NCI-H446 (cell line): ENCODE measurements at places on chromosomes 12 and 14.

DNA sequence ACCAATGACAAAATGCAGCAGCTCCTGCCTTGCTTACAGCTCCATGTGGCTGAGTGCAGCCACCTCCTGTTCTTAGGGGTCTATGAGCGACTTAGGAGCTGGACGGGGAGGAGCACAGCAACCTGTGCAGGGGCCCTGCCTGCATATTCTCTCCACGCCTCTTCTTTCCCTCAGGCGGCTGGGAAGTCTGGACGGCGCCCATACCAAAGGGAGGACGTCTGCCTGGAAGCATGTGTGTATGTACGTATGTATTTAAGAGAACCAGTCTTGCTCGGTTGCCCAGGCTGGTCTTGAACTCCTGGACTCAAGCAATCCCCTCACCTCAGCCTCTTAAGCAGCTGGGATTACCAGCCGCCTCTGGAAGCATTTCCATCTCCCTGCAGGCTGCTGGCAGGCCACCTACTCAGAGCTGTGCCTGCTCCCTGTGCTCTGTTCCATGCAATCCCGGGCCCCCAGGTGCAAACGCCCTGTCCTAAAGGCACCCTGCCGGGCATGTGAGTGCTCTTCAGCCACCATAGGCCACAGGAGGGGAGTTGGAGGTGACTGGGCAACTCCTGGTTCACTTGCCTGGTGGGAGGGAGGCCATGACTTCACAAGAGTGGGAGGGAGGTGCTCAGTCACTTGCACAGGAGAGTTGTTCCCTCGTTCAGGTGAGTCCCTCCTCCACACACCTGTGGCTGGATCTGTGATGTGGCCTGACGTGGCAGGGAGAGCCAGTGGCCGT, 44.3 kb downstream of the KCNA5 start:
- no peak for DNase-seq

- DNase-seq = no peak
Observed at GRCh38 chr14:58637040-58637390, 747 bp upstream of the DACT1 start.

- DNase-seq = no peak
Observed at GRCh38 chr12:88067301-88067700, 38.1 kb upstream of the C12orf50 start.

GRCh38 chr12:108299980-108300696, 39.0 kb downstream of the CMKLR1 start:
- DNase-seq = no peak

DNA sequence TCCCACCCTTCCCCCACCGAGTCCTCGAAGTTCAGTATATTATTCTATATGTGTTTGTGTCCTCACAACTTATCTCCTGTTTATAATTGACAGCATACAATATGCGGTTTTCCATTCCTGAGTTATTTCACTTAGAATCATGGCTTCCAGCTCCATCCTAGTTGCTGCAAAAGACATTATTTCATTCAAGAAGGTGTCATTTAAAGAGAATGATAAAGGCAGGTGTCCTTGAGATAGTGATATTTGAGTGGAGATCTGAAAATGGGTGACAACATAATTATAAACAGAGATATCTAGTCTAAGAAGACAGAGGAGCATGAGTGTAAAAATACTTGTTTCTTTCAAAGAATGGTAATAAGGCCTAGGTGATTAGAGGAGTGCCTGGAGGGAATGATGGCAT, 876.8 kb downstream of the SLC6A15 start:
- no peak for DNase-seq

DNA sequence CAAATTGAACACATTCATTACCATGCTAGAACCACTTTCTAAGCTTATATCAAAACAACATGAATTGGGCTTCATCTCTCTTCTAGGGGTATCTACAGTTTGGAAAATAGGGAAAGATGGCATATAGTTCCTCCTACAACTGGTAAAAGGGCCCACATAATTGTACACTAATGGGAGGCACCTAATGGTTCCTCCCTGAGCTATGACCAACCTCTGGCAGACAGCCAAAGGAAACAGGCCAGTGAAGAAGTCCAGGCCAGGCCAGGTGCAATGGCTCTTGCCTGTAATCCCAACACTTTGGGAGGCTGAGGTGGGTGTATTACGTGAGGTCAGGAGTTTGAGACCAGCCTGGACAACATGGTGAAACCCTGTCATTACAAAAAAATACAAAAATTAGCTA, 23.2 kb upstream of the APOF start:
- no peak for DNase-seq

DNA sequence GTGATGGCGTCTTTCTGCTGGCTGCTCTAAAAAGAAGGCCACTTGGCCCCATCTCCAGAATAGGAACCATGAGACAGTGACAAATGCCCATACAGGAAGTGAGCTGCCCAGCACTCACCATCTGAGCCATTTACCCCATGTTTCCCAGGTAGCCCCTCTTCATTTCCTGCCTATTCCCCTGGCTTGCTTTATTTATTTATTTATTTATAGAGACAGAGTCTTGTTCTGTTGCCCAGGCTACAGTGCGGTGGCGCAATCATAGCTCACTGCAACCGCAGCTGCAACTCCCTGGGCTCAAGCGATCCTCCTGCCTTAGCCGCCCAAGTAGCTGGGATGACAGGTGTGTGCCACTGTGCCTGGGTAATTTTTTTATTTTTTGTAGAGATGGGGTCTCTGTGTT, 71.2 kb downstream of the RIN3 start:
- no peak for DNase-seq
